ENCODE measurements at places on chromosomes 1 and 21.

- DNase-seq: no peak
Observed at GRCh38 chr21:43919871-43920801, 55.1 kb downstream of the AGPAT3 start.

DNA sequence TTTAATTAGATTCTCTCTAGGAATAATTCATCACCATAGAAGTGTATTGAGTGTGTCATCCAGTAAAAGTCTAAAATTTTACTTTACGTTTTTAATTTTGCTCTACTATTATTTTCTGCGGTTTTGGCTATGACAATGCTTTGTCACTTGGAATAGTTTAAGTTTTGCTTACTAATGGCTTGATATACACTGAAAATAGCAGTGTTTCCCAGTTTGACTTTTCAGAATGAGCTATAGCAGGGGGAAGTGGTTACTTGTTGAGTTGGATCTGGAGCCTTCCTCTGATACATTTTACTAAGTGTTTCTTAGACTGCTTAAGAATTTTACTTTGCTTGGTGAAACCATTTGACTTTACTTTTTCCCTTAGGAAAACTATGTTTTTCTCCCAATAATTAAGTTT is 5.0 kb downstream of the DNAJC16 start:
- DNase-seq: no peak

DNA sequence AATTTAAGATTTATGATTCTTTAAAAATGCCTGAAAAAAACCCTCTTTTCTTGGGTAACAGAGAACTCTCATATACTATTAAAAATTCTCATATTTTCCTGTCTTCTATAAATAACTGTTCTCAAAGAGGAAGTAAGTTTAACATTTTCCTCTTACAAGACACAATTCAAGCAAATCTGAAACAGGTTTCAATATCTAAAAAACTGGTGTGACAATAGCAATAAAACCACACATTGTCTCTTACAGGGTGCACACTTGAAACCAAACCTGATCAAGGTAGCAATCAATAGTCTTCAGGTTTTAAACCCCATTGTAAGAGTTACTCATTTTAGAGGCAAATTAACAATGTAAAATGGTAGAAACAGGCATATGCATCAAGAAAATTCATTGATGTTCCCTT is 28.0 kb downstream of the FUBP1 start:
- DNase-seq: no peak

GRCh38 chr1:220323717-220324116 is 51.5 kb upstream of the RAB3GAP2 start:
- no peak for DNase-seq

GRCh38 chr1:65009724-65010420 is 43.5 kb upstream of the JAK1 start:
- no peak for DNase-seq

- no peak for DNase-seq
Observed at GRCh38 chr1:60560701-60561100, 487.1 kb upstream of the C1orf87 start.

- DNase-seq: no peak
Observed at GRCh38 chr1:11550664-11551283, 71.8 kb downstream of the DISP3 start.

- DNase-seq: no peak
Observed at GRCh38 chr1:62417351-62417999, 19.4 kb upstream of the USP1 start.

GRCh38 chr1:200905411-200906052 is 10.8 kb downstream of the INAVA start:
- no peak for DNase-seq

DNA sequence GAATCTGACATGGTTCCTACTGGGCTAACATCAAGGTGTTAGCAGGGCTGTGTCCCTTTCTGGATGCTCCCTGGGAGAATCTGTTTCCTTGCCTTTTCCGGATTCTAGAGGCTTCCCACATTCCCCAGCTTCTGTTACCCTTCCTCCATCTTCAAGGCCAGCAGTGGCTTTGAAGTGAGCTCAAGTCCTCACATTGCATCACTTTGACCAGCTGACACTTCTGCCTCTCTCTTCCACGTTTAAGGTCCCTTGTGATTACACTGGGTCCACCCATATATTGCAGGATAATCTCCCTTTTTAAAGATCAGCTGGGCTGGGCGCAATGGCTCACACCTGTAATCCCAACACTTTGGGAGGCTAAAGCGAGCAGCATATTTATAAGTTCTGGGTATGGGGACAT is 33.1 kb downstream of the CNST start:
- no peak for DNase-seq

DNA sequence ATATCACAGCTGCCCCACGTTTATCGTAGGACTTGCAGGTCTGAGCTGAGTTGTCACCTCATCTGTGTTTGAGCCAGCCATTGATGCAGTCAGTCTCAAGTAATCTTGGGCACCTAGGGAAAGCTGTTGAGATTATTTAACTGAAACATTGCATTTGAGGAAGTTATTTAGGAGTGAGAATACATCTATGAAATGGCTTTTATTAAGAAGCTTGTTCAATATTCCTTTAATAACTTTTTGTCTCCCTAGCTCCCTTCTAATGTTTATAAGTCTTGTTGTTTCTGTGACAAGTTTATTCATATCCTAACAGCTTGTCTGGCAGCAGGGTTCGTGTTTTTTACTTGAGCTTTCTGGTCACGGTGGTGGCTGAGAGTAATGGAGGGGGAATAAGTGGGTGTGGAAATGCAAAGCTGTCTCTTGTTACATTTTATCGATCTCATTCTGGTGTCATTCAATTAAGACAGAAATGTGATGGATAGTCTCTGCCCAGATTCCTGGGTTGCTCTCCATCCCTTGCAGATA is 555.9 kb downstream of the USP25 start:
- no peak for DNase-seq

- no peak for DNase-seq
Observed at GRCh38 chr1:29451368-29451892, 215.1 kb downstream of the PTPRU start.

Data from NCI-H1694 treated with DMSO at 0.1 percent for 48 hours (cell line).